Activated T-cell treated with anti-CD3 and anti-CD28 coated beads, Interleukin-2, amount 50 U/mL, for 48 hours (primary cell): ENCODE measurements at places on chromosomes 4 and X.

DNA sequence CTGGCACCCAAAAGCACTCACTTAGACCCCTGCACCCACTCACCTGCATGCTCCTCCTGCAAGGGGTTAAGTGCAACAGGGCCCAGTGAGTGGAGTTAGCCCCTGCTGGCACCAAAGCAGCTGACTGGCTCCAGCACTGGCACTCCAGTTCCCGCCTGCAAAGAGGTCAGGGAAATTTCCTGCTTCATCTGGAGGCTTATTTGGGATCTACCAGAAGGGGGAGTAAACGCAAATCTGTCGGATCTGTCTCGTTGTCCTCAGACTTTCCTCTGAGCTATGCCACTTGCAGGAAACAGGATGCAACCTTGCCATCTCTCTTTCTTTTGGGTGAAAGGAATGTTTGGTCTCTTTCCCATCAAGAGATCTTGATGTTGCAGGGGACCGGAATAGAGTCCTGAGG, 435.6 kb downstream of the PCDH10 start:
- no peak for DNase-seq

DNA sequence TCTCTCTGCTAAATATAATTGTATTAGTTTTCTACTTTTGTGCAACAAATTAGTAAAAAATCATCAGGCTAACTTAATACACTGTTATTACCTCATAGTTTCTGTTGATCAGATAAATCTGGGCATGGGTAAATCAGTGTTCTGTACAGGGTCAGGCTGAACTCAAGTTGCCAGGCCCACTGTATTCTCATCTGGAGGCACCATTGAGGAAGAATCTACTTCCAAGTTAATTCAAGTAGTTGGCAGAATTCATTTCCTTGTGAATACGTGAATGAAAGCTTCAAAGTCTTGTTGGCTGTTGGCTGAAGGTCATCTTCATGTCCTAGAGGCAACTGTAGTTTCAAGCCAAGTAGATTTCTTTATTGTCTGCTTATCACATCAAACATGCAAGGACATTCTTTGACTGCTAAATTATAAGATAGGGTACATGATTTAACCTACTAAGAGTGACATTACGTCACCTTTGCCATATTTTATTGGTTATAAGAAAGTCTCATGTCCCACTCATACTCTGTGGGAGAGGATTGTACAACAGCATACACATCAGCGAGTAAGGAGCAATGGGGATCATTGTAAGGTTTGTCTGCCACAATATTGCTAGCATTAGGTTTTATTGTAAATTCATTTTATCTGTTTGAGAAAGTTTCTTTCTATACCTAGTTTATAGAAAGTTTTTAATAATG, 1219.0 kb downstream of the ARAP2 start:
- no peak for DNase-seq

- no peak for DNase-seq
These were observed 756.9 kb downstream of the FAT4 start for GRCh38 chr4:126071346-126072333.

DNA sequence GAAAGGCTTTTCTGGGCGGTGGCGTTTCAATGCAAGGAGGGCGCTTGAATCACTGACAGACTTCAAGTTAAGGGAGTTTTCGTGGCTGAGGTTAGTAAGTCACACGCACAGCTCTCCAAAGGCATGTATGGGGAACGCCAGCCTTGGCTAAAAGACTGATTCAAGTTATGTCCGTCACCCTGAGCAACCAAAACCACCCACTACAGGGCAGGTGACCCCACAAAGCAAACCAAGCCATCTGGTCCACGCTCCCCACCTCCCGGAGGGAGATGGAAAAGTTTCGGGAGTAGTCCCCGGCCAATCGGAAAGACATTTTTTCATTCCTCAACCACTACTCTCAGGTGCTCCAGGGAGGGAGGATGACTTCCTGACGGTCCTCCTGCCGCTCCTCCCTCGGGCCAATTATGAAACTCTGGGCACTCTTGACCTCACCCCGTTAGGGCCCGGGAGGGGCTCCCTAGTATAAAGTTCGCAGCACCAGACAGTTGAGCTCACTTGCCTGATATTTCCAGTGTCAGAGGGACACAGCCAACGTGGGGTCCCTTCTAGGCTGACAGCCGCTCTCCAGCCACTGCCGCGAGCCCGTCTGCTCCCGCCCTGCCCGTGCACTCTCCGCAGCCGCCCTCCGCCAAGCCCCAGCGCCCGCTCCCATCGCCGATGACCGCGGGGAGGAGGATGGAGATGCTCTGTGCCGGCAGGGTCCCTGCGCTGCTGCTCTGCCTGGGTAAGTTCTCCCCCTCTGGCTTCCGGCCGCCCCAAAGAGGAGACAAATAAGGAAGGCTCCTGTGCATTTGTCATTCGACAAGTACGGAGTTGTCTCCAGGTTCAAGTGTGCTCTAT, at the start of gene EREG:
TSS of gene EREG (plus strand) at position 494 of the 840 bp plus-strand sequence. CDS start at position 658, 164 bp downstream.
- DNase-seq = peak; percentile 35

DNA sequence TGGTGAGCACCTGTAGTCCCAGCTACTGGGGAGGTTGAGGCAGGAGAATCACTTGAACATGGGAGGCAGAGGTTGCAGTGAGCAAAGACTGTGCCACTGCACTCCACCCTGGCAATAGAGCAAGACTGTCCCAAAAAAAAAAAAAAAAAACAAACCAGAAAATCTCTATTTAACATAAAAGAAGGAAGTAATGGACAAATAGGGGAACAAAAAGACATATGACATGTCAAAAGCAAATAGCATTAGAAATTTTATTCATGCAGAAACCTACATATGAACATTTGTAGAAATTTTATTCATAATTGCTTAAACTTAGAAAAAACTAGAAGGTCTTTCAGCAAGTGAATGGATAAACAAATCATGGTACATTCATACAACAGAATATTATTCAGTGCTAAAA, 97.1 kb upstream of the SH3RF1 start:
- DNase-seq = no peak

DNA sequence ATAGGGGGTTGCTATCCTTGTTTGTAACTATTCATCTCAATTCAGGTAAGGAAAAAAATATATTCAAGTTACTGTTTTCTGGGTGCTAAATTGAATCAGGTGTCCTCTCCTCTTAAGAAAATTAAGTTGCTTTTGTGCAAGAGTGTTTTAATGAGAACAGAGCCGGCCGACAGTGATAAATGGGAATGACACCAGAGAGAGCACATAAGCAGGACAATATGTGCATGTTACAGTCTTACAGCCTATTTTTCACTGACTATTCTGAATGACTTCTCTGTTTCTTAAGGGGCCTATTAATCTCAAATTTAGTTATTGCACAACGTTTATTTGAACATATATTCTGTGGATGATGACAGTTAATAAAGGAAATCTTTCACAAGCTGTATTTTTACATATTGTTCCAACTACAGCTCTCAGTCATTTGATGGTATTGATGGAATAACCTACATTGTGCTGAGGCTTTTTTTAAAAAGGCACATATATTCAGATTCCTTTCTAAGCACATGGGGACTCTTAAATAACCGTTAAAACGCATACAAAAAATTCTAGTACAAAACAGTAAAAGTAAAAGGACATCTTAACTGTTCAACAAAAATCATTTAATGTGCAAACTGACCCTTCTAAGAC, 68.4 kb downstream of the SLC10A7 start:
- no peak for DNase-seq

DNA sequence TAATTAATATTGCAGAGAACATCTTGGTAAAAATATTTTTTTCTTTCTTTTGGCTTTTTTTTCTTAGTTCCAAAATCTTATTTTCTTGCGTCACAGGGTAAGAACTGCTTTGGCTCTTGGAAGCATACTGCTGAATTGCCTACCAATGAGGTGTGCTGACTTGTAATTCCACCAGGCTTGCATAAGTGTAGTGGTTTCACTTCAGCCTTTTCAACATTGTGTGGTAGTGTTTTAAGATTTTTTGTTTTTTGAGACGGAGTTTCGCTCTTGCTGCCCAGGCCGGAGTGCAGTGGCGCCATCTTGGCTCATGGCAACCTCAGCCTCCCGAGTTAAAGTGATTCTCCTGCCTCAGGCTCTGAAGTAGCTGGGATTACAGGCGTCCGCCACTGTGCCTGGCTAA, 42.4 kb downstream of the N4BP2 start:
- DNase-seq = no peak

DNA sequence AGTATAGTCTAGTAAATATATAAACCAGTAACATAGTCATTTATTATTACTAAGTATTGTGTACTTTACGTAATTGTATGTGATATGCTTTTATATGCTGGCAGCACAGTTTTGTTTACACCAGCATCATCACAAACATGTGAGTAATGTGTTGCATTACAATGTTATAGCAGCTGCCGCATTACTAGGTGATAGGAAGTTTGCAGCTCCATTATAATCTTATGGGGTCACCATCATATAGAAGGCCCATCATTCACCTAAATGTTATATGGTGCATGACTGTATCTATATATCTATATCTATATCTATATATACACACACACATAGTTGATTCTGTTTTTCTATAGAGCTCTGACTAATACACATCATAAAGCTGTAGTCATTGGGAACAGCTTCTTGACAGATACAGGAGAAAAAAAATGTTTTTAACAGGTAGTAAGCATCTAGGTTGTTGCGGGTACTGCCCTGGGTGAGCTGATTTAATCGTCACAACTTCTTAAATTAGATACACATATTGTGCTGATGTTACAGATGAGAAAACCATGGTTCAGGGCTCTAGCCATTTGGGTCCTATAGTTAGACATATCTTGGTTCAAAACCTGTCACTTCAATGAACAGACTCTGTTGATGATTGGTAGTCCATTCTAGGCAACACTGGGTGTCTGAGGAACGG, 77.9 kb downstream of the CLNK start:
- DNase-seq = no peak

GRCh38 chr4:145381163-145381562, 100.5 kb upstream of the SMAD1 start:
- no peak for DNase-seq

GRCh38 chr4:117634716-117635115, 399.6 kb upstream of the NDST3 start:
- no peak for DNase-seq

DNA sequence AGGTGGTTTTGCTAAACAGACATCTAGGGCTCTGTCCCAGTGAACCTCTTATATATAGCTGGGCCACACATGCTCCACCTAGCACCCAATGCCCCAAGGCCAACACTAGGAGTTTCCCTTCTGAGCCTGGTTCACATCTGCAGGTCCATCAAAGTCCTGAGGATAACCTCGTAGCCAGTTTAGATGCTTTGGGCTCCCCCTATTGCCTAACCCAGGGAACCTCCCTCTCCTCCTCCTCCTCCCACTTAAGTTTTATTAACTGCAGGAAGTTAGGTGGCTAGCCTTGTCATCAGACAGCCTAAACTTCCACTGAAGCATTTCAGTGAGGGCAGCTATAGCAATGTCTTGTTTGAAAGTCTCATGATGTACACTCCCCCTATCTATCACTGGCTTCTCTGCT, 88.0 kb downstream of the GUCY2F start:
- no peak for DNase-seq

DNA sequence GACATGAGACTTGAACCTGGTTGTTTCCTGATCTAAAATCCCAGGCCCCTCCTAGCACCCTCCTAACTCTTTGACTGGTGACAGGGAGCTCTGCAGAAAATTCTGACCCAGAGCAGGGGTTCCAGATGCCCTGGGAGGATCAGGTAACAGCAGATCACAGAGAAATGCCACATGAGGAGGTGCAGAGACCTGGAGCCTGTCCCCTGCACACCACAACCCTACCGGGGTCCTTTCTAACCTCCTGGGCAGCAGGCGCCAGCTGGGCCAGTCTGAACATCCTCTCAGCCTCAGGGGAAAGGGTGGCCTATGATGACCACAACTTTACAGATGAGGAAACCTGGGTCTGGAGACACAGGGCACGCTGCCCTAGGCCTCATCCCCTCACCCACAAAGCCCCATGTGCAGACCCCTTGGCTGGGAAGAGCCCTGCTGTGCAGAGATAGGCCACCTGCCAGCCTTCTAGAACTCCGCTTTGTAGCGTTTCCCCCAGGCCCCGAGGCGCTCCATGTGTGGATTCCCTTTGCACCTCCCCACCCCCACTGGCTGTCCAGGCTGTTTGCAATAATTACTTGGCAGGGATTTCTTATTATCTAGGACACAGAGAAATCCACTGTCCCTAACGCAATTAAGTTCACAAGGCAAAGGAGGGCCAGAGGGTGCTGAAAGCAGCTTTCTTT, 36.5 kb downstream of the WDR1 start:
- no peak for DNase-seq

GRCh38 chrX:151724563-151725337, 8.9 kb downstream of the FATE1 start:
- no peak for DNase-seq

DNA sequence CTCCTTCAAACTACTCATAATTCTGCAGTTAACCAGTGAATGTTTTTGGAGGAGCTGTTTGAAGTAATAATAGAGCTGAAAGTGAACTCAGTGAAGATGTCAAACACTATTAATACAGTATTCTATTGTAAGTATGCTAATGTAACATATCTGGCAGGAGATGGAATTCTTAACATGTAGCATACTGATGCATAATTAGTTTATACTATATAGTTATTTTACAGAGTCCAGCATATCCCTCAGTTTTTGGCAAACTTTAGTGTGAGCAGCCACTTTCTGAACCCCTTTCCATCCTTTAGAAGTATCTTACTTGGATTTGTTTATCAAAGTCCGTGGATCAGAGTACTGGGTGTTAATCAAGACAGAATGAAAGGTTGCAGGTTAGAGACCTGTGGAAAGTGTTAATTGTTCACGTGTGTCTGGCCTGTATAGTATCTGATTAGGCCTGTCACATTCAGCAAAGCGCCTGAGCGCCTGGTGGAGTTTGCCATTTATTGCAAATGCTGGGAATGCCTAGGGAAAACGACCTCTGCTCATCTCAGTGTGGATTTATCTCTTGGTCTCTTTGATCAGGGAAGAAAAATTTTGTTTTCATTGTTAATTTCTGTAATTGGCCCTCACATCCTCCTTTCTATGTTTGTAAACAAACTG, 251.7 kb upstream of the MAD2L1 start:
- DNase-seq = no peak

GRCh38 chrX:46965125-46965758, 53.0 kb downstream of the JADE3 start:
- no peak for DNase-seq

DNA sequence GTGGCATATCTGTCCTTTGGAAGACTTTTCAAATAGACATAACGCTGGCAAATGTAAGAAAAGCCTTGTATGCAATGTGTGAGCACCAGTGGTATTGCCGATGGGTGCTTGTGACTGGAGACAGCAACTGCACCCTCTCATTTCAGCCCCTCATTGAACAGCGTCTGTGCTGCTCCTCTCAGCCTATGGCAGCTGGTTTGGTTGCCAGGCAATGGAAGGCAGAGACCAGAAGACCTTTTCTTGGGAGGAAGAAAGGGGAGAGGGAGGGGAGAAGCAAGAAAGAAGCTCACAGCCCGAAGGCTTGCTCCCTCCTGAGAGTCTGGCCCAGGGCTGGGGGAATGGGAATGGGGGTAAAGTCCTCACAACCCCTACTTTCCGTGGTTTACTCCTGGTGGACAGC, 20.2 kb downstream of the ZCCHC13 start:
- DNase-seq = no peak

DNA sequence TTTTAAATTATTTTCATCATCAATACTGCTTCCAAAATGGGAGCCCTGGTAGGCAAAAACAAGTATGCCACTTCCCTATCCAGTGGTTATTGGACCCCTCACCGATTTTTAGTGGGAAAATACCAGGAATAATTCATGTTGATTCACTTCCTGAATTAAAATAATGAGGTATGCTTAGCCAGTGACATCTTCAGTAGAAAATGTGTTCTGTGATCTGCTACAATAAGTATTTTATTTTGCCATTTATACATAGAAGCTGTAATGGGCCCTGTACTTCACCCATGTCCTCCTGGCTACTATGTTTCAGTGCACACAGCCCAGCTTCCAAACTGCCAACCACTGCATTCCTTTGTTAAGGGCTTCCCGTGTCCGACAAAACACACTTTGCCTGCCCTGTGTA, 41.0 kb upstream of the KLHL34 start:
- DNase-seq = no peak
